ENCODE measurements at places on chromosomes 6 and 20. TPM values are rescaled to one million over a fixed set of nuclear protein-coding genes. Genes with fewer than 3 reads are reported as not detected.

GRCh38 chr6:132669690-132670291 lies 10.8 kb upstream of the TAAR1 start:
- peak; percentile 60 for DNase-seq

DNA sequence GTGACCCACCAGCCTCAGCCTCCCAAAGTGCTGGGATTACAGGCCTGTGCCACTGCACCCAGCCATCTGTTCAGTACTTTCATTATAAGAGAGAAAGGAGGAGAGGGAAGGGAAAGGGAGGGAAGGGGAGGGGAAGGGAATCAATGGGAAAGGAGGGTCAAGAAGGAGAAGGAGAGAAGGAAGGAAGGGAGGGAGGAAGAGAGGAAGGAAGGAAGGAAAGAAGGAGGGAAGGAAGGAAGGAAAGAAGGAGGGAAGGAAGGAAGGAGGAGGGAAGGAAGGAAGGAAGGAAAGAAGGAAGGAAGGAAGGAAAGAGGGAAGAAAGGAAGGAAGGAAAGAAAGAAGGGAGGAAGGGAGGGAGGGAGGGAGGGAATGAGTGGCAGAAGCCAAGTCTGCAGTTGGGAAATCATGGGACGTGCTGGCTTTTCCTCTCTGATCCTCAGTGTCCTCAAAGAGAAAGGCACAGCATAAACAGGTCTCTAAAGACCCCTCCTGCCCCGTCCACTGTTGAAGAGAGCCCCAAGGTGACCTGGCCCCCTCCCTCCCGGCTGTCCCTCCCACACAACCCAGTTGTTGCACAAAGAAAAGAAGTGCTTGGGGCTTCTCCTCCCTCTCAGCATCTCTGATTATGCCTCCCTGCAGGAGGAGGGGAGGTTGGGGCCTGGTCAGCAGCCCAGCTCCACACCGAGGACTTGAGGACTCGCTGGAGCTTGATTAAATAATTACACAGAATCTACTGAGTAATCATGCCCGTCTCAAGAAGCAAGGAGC lies 69.1 kb upstream of the TOP1 start:
- no peak for DNase-seq

DNA sequence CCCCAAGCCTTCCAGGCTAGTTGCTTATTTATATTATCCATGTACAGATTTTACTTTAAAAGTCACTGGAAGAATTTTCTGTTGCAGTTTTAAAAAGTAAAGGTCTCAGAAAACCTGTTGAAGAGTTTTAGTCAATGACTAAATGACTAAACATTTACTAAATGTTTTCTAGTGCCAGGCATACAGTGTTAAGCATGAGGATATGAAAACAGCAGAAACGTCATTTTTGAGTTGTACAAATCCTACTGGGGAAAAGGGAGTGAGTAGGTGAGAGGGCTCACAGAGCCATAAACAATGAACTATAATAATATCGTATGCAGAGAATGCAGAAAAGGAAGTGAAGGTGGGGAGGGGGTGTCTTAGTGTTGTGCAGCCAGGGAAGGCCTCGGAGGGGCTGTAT lies 66.3 kb downstream of the MAN1A1 start:
- DNase-seq: no peak

GRCh38 chr6:15675536-15676220 lies 12.8 kb upstream of the DTNBP1 start:
- no peak for DNase-seq

- DNase-seq: peak; percentile 62
Observed at GRCh38 chr6:170266061-170266825, 24.6 kb downstream of the DLL1 start.

GRCh38 chr6:25085756-25086155 lies 150.0 kb upstream of the RIPOR2 start:
- peak; percentile 94 for DNase-seq

DNA sequence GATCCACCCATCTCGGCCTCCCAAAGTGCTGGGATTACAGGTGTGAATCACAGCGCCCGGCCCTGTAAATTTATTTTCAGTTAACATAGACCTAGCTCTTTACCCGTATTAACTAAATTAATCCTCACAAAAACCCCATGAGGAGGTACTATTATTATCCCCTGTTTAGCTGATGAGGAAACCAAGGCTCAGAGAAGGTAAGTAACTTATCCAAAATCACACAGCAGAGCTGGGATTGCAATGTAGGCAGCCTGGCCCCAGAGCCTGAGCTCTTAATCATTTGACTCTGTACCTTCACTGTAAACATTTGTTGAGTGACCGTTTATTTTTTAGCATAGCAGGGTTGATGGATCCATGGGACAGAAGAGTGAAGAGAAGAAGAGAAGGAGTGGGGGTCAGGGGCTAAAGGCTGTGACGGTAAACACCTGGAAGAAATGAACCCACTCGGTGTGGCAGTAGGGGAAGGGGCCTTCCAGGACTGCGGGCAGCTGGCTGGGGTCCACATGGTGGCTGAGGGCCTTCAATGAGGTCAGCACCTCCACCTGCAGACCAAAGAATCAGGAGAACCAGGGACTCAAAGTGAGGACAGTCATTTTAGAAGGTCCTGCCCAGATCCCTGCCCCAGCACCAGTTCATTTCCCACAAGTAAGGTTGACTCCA lies 35.2 kb downstream of the KIAA1755 start:
- no peak for DNase-seq

SNAP25 gene
- not detected for total RNA-seq

LY6G5C gene
- 3.6 TPM for total RNA-seq

Data from dermis blood vessel endothelial cell (primary cell).